ENCODE measurements at places on chromosomes 7 and 10.

GRCh38 chr7:13742811-13743210 lies 246.7 kb downstream of the ETV1 start:
- peak; percentile 44 for DNase-seq

DNA sequence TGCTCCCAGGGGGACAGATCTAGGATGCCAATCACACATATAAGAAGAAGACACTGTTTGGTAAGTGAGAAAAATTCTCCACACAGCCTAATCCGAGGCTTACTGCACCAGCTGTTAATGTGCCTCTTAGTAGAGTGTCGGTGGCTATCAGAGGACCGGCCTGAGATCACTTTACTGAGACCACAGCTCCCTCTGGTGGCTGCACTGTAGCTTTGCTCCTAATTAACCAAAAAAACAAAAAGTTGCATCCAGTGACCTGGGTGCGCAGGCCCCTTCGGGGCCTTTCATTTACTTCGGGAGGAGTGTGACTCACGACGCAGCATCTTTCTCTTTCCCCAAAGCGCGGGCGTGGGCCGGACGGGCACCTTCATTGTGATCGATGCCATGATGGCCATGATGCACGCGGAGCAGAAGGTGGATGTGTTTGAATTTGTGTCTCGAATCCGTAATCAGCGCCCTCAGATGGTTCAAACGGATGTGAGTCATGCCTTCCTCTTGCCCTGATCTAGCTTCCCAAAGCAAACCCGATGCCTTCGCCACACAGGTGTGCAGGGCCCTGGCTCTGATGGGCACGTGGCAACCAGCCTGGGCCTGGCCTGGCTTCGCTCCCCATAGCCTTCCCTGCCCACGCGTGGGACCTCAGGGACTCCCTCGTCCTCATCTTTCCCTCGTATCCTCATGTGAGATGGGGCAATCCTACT lies 56.7 kb downstream of the MKI67 start:
- DNase-seq = peak; percentile 81

DNA sequence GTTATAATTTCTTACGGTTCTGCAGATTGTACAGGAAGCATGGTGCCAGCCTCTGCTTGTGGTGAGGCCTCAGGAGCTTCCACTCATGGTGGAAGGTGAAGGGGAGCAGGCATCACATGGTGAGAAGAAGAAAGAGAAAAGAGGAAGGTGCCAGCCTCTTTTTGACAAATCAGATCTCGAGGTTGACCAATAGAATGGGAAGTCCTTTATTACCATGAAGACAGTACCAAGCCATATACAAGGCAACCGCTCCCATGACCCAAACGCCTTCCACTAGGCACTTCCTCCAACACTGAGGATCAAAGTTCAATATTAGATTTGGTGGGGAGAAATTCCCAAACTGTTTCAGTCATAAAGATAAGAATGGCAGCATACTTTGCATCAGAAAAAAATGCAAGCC lies 502.8 kb downstream of the GLRX3 start:
- no peak for DNase-seq

- no peak for DNase-seq
Observed at GRCh38 chr10:8088504-8088903, 34.0 kb downstream of the GATA3 start.

- no peak for DNase-seq
Observed at GRCh38 chr10:28631896-28632583, 45.3 kb upstream of the BAMBI start.

DNA sequence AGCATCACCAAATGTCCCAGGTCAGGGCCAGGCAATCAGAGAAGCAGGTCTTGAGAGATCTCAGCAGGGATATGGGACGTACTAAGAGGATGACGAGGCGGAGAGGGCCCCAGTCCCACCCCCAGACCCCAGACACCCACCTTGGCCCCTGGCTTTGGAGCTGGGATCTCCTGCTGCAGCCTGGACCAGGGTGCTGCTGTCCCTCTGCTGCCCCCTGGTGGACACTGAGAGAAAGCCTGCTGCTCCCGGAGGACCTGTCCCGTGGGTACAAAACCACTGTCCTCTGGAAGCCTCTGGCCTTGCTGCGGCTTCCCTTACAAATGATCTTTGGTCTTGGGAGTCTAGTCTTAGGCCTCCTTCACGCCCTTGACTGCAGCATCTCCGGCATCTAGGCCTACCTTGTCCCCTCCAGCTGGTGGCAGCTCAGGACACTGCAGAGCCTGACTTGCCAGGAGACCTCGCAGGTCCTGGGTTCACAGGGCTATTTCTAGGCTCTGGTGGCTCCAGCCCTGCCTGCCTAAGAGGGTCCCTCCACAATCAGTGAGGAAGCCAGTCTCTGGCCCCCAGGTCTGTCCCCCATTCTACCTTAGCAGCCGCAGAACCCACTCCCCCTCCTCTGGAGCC lies 97.1 kb downstream of the RGS10 start:
- DNase-seq = peak; percentile 80

DNA sequence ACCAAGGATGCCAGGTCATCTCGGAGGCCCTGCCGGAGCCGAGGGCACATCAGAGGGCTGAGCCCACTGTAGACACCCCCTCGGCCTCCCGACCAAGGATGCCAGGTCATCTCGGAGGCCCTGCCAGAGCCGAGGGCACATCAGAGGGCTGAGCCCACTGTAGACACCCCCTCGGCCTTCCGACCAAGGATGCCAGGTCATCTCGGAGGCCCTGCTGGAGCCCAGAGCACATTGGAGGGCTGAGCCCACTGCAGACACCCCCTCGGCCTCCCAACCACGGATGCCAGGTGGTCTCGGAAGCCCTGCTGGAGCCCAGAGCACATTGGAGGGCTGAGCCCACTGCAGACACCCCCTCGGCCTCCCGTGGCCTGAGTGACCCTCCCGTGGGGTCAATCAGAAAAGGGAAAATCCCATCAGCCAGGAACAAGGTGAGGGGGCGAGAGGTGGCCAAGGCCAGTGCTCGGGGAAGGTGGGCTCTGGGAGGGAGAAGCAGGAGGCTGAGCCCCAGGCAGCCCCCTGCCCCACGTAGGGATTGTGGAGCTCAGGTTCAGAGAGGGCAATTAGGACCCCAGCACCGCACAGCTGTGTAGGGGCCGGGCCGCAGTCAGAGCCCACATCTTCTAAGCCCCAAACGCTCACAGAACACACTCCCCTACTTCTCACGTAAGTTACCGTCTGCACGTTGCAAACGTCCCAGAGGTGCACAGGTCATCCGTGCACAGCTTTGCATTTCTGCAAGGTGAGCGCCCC lies 37.6 kb upstream of the FOXL3 start:
- no peak for DNase-seq

DNA sequence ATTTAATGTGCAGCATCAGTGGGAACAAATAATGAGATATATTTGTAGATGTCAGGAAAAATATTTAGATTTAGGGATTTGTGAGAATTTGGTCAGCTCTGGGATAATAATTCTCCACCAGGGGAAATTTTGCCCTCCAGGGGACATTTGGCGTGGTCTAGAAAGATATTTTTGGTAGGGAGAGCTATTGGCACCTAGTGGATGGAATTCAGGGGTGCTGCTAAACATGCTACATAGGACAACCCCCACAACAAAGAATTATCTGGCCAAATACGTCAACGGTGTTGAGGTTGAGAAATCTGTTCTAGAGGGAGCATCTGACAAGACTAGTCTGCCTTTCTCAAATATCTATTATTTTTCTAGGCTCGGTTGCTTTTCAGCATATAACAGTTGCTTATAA lies 2.1 kb downstream of the ADK start:
- DNase-seq = no peak

DNA sequence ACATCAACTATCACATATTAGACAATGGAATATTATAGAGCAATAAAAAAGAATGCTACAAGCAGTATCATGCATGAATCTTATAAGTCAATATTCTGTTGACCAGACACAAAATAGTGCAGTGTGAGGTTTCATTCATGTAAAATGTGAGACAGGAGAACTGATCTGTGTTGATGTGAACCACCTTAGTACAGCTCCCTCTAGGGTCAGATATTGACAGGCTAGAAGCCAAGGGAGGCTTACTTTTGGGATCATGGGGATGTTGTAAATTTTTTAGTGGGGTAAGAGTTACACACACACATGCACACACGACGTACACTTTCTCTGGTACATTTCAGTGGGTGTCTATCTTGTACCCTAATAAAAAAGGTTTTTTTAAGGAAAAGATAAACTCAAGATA lies 231.6 kb upstream of the FOXK1 start:
- no peak for DNase-seq

- no peak for DNase-seq
Observed at GRCh38 chr10:49625411-49625810, 11.6 kb downstream of the CHAT start.

GRCh38 chr10:31135171-31135570 lies 103.5 kb upstream of the ZNF438 start:
- DNase-seq = no peak

DNA sequence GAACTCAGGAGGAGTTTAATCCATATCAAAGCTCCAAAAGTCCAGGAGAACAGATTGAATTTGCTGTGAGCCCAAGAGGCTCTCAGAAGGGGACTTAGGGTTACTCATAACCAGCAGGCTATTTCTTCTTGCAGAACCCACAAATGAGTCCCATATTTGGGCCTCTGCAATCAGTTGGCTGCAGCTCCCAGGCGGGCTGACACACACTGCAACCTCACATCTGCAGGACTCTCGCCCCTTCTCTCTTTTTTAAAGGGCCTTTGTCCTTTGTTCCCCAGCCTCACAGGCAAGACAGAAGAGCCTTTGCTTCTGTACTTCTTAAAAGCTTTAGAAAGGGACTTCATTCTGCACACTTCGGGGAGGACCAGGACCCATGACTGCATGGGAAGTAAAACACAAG lies 26.7 kb downstream of the CREB3L2 start:
- no peak for DNase-seq

DNA sequence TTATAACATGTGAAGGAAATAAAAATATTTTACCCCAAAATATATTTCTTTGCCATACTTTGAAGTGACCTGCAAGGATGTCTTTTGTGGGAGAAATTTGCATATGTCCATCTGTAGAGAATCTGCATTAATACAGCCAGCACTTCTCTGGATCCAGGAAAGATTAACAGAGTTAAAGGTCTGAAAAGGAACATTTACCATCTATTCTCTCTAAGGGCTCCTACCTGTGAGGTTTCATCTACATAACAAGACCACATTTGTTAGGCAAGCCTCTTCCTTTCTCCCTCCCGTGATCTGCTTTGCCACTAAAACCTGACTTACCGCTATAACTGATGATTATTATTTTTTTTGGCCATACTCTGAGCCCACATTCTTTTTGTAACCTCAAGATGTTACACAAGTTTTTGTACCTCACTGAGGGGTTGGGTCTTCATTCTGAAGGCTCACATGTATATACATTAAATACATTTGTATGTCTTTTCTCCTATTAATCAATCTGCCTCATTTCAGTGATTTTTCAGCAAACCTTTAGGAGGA lies 129.4 kb downstream of the AKR1D1 start:
- DNase-seq = no peak

GRCh38 chr7:78172267-78172757 lies 373.7 kb downstream of the PHTF2 start:
- DNase-seq = no peak

GRCh38 chr10:61943674-61944378 lies 42.3 kb downstream of the ARID5B start:
- peak; percentile 89 for DNase-seq

- DNase-seq = no peak
Observed at GRCh38 chr7:133491201-133491691, 238.4 kb downstream of the EXOC4 start.

- no peak for DNase-seq
Observed at GRCh38 chr10:97922022-97922758, 72.5 kb downstream of the GOLGA7B start.

GRCh38 chr10:3738855-3739350 lies 46.1 kb downstream of the KLF6 start:
- no peak for DNase-seq

- DNase-seq = no peak
Observed at GRCh38 chr10:113003052-113003451, 53.0 kb downstream of the TCF7L2 start.

- no peak for DNase-seq
Observed at GRCh38 chr10:22477334-22478287, 132.3 kb downstream of the SPAG6 start.

DNA sequence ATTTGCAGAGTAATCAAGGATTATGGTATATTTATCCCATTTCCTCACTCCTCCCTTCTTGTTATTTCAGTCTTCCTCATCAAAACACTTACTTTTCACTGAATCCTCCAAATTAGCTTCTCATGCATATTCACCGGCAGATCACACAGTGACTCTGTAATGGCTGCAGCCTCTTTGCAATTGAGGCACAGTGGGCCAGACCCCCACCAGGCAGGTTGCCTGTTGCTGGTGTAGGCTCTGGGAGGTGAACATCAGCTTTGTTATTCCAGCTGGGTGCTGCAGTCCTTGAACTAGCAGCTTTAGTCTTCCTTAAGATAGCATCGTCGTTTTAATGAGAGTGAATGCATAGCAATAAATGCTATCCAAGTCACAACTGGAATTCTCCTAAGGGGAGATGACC lies 449.3 kb downstream of the CNTNAP2 start:
- no peak for DNase-seq

DNA sequence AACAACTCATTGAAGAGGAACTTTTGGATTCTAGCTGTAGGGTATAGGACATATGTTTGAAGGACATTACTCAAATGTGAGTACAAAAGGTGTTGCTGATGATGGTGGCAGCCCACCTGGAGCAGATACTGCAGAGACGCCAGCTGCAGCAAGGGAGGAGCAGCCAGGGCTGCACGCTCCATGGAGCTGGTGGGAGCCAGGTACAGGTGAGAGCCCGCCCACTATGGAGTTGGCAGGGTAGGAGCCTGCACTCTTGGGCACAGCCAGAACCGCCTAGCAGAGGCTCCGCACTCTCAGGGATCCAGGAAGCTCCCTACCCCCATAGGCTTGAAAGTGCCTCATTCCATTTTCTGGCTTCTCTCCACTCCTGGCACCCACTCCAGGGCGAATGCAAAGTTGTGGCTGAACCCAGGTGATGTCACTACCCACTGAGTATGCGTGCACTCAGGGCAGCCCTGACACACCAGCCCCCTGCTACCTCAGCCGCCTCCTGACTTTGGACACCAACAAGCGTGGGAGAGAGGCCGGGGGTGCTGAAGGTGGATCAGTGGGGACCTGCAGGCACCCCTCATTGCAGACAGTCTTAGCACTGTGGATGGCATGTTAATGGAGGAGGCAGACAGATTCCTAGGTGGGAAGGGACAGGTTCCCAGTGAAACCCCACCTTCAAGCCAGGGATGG lies 761.1 kb downstream of the IPMK start:
- DNase-seq = no peak

DNA sequence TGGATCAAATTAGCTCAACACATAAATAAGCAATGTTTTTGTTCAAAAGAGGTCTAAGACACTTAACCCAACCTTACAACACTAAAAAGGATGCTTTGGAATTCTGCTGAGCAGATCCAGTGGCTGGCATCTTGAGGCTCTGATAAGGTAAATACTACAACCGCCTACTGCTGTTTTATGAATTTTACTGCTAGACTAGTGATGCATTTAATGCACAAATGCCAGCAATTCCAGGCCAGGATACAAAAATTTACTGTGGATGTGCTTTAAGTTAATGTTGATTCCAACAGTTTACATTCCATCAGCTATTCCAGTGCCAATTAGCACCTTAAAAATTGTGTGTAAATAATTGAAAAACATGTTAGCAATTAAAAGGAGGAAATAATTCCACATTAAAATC lies 261.3 kb downstream of the PARD3 start:
- DNase-seq = no peak

All from lung microvascular endothelial cell (primary cell).